ENCODE measurements at places on chromosomes 5 and 9.

DNA sequence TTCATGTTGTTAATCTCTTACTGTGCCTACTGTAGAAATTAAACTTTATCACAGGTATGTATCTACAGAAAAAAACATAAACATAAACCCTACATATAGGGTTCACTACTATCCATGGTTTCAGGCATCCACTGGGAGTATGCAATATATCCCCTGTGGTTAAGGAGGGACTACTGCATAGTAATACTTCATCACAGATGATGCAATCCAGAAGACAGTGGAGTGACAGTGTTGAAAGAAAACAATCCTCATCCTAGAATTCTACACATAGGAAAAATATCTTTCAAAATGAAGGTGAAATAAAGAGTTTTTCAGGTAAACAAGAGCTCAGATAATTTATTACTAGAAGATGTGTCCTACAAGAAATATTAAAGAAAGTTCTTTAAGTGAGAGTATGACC is 105.9 kb downstream of the HOMER1 start:
- no peak for DNase-seq

DNA sequence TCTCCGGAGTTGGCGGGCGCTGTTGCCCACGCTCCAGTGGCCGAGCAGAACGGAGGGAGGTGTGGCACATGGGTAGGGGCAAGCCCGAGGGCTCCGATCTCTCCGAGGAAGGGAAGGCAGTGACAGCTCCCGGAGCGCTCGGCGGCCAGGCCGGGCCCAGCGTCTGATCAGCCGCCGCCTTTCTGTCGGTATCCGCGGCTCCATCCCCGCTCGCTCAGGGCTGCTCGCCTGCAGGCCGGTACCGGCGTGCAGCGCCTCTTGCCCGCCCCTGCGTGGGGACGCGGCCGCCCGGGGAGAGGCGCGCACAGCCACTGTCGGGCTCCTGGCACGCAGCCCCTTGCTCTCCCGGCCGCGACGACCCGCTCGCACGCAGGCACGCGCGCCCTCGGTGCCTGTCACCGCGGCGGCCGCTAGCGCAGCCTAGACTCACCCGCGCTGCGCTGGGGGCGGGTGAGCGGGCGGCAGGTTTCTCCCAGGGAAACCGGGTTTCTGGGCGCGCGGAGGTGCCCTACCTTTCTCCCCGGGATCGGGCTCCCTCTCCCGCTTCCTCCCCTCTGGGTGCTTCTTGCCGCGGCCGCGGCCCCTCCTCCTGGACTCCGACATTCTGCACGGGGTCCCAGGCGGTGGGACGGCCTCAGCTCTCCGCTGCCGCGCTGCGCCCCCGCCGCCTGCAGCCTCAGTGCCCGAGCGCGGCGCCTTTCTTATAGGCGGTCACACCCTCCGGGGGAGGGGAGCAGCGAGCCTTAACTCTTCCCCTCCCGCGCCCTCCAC is 108.4 kb downstream of the PSD2 start:
- DNase-seq, result no peak

- DNase-seq, result no peak
Measured at GRCh38 chr9:16058131-16058549, 505.3 kb downstream of the CCDC171 start.

- no peak for DNase-seq
Measured at GRCh38 chr9:5375091-5375490, 35.4 kb upstream of the RLN1 start.

- no peak for DNase-seq
Measured at GRCh38 chr5:168706655-168707069, 127.5 kb upstream of the PANK3 start.

- peak; percentile 97 for DNase-seq
Measured at GRCh38 chr5:94793113-94793815, 174.8 kb downstream of the SLF1 start.

GRCh38 chr9:137233143-137233980 is 2.7 kb downstream of the SLC34A3 start:
- DNase-seq, result no peak

GRCh38 chr5:171642894-171643293 is 142.7 kb upstream of the SMIM23 start:
- DNase-seq, result no peak

- DNase-seq, result no peak
Measured at GRCh38 chr5:55286411-55286933, 21.0 kb downstream of the DHX29 start.

DNA sequence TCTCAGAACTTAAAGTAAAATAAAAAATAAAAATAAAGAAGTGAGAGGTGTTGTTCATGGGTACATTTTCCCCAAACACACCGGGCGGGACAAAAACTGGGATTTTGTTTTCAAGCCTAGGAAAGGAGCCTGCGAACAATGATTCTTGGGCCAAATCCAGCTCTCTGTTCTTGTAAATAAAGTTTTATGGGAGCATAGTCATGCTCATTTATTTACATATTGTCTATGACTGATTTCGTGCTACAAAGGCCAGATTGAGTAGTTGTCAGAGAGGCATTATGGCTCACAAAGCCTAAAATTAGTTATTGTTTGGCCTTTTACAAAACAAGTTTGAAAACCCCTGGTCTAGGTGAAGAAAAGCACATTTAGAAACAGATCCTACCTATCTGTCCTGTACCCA is 821.0 kb upstream of the GRAMD2B start:
- DNase-seq, result no peak

DNA sequence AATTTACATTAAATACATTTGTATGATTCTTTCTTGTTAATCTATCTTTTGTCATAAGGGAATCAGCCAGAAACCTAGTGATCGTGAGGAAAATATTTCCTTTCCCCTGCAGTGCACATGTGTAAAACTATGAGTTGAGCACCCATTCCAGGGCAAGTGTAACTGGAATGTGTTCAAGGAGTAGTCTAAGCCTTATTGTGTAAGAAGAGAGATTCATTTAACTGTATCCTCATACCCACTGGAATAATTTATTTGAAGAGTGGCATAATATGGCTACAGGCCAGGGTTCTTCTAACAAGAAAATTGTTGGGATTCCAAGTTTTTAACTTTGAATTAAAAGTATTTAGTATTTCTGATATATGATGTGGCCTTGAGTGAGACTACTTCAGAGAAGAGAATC is 1692.7 kb downstream of the EFNA5 start:
- DNase-seq, result no peak

DNA sequence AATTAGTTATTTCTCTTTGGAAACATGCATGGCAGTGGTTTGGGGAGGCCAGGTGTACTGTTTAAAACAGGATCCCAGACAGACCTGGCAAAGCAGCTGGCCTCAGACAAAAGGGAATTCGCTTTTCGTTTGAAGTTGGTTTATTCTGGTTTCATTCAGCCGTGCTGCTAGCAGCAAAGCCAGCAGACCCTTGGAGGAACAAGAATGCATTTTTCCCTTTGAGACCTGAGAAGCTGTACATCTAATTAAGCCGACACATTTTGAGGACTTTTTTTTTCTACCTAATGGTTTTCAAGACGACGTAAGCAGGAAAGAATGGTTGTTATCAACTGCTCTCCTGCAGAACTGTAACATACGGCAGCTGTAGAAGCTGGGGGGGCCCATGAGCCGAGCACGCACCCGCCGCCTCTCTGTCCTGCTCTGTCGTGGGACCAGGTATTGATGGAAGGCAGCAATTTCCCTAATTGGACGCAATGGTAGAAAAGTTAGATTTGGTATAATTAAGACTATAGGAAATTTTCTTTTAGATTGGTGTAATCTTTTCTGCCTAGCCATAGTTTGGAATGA is 13.6 kb downstream of the PLEKHG4B start:
- no peak for DNase-seq

DNA sequence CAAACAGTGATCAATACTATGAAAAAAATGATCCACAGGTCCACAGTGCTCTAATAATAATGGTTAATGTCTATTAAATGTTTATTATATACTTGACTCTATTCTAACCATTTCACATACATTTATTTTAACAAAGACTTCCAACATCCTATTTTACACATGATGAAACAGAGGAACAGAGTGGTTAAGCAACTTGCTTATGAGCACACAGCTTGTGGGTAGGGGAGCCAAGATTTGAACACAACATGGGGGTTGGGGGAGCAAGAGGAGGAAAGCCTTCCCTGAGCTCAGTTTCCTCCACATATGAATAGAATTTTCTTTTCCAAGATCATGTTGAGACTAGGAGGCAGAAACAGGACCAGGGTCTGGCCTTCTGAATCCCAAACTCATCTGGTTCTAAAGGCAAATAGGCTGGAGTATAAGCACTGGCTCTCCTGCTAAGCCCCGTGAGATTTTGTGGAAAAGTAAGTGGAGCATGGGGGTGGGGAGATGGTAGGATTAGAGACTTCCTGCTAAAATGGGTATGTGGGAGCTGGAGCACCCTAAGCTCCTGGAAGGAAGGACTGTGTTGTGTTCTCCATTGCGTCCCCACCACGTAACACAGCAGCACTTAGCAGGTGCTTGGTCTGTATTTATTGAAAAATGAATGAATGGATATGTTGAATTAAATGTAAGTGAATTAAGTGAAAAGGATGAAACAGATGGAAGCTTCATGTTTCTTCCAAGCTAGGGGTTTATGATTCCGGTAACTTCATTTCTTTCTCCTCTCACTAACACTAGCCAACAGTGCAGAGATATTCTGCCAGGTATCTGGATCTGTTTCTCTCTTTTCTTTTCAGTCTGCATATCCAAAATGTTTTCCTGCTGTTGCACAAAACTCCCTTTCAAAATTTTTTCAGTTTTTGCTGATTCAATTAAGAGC is 26.9 kb upstream of the GALNT10 start:
- DNase-seq, result no peak
